ENCODE measurements at places on chromosomes 5 and 9.

GRCh38 chr9:117535434-117535833 lies 120.6 kb upstream of the ASTN2 start:
- no peak for DNase-seq

- DNase-seq = no peak
Measured at GRCh38 chr5:97115932-97116331, 26.5 kb downstream of the LIX1 start.

GRCh38 chr5:41794471-41794870 lies 75.8 kb downstream of the OXCT1 start:
- peak; percentile 23 for DNase-seq

DNA sequence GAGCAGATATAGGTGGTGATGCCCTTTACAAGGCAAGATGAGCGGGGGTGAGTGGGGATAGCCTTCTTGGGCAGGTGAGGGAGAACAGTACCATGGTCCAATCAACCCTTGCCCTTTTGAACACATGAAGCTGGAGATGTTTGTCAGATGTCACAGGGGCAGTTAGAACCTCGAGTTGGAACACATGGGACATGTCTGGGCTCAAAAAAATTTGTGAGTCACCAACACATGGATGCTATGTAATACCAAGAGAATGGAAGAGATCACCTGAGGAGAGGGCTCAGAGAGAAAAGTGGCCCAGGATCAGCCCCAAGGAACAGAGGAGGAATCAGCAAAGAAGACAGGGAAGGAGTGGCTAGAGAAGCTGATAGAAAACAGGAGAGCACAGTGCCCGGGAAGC lies 4.7 kb downstream of the PHYKPL start:
- no peak for DNase-seq

DNA sequence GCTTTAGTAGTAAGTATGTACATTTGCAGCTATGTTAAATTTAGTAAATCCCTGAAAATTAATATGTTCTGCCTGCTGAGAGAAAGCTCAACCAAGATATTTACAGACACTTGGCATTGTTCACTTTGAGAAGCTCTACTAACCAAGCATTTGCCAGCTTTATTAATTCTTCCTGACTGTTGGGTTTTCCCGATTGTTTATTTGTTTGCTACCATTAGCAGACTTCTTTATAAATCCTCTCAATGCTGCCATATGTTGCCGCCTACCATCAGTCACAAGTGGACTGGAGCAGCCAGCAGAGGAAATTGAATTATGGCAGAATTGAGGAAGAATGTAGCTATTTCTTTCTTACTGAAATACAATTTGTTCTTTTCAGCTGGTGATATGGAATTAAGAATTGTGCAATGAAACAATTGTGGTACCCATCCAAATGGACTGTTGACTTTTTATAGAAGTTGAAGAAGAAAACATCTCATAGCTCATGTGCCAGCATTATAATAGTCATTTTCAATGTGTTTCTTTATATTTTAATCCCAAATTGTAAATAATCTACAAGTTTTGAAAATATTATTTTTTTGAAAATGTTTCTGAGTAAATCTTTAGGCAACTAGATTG lies 588.7 kb upstream of the CDH6 start:
- DNase-seq = no peak

GRCh38 chr5:173282916-173283315 lies 45.3 kb downstream of the STC2 start:
- DNase-seq = no peak

- DNase-seq = no peak
Measured at GRCh38 chr5:45862763-45863162, 166.6 kb upstream of the HCN1 start.

- DNase-seq = no peak
Measured at GRCh38 chr5:14773588-14773987, 98.0 kb downstream of the ANKH start.

DNA sequence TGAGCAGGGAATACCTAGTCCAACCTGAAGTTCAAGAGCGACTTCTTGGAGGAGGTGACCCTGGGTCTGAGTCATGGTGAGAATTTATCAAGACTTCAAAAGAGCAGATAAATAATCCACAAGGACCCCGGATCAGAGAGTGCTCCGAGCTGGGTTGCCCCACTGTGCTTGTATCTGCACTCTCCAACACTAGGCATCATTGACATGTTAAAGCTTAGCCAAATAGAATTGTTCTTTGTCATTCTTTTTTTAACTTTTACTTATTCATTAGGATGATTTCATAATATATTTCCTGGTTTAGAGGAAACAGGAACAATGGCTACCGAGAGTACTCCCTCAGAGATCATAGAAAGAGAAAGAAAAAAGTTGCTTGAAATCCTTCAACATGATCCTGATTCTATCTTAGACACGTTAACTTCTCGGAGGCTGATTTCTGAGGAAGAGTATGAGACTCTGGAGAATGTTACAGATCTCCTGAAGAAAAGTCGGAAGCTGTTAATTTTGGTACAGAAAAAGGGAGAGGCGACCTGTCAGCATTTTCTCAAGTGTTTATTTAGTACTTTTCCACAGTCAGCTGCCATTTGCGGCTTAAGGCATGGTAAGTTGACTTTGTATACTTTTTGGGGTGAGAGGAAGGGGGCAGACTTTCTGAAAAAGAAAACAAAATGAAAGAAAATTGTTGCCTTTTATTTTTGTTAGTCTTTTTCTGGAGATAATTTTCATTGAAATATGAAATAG lies at the start of gene CARD6:
CARD6 (plus strand) TSS at position 300 of the 738 bp plus-strand sequence; CDS start at position 316, 16 bp downstream.
- peak; percentile 81 for DNase-seq

GRCh38 chr5:171617817-171618591 lies 167.6 kb upstream of the SMIM23 start:
- no peak for DNase-seq

- DNase-seq = no peak
Measured at GRCh38 chr5:14830210-14831005, 41.2 kb downstream of the ANKH start.

DNA sequence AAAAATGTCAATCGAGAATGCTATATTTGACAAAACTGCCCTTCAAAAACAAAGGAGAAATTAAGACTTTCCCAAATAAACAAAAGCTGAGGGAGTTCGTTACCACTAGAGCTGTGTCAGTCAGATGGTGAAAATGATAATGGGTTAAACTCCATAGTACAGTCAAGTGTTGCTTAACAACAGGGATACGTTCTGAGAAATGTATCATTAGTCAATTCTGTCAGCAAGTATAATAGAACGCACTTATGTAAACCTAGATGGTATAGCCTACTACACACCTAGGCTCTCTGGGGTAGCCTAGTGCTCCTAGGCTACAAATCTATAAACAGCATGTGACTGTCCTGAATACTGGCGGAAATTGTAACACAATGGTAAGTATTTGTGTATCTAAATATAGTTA lies 138.7 kb downstream of the DRD1 start:
- DNase-seq = no peak

GRCh38 chr5:128014578-128014977 lies 69.0 kb upstream of the SLC12A2 start:
- DNase-seq = no peak

Measured in SHP77 treated with DMSO at 0.1 percent for 48 hours (cell line).